ENCODE measurements at places on chromosomes 4 and X.

DNA sequence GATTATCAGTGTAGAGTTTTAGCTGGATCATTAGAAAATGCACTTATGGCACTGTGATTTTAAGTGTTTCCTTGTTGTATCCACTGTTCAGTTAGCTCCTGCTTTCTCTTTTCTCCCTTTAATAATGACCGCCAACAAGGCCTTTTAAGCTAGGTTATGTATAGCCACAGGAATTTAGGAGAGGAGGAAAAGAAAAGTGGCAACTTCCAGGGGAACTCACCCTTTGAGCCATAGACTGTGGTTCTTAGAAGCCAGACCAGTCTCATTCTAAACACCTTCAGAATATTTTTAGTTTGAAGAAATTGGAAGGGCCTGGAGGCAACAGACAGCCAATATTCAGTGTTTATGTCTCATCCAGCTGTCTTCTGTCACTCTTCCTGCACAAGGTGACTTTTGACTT is 6.1 kb downstream of the FGF2 start:
- no peak for DNase-seq

DNA sequence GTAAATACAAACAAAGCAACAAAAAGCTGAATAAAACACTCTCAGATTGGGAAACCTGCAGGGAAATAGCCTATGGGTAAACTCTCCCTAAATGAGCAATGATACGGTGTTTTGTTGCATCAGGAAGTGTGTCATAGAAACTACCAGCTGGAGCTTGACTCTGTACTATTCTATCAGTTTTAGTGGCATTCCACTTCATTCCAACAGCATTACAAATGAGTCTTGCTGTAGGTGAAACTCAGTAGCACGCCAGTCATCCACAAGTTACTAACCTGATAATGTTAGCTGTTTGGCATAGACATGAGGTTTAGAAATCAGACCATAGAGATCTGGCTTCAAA is 24.9 kb downstream of the FGFBP1 start:
- DNase-seq = no peak

GRCh38 chrX:10399043-10399741 is 221.2 kb downstream of the MID1 start:
- DNase-seq = no peak

GRCh38 chr4:37475087-37475486 is 211.1 kb downstream of the RELL1 start:
- DNase-seq = no peak
